ENCODE measurements at places on chromosomes 13 and 19.

GRCh38 chr19:33462112-33462791, 59.3 kb downstream of the PEPD start:
- peak; percentile 4 for DNase-seq

GRCh38 chr13:44732503-44733098, 156.5 kb upstream of the TSC22D1 start:
- no peak for DNase-seq

GRCh38 chr19:48806818-48807589, 3.8 kb downstream of the BCAT2 start:
- no peak for DNase-seq

DNA sequence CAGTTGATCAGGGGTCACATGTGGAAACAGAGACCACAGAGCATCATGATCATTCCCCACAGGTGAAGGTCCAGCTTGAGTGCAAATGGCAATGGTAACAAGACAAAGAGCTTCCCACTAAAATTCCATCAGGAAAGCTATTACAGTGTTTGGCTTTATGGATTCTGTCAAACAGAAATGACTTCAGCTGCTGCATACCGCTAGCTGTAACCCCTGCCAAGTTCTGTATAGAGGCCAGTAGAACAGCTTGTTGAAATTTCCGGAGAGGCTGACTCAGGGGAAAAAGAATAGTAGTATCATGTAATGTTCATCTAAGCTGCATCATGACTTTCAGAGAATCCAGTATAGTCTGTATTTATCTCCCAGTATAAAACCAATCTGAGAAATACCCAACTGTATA, 1704.7 kb downstream of the SLITRK5 start:
- DNase-seq: no peak

DNA sequence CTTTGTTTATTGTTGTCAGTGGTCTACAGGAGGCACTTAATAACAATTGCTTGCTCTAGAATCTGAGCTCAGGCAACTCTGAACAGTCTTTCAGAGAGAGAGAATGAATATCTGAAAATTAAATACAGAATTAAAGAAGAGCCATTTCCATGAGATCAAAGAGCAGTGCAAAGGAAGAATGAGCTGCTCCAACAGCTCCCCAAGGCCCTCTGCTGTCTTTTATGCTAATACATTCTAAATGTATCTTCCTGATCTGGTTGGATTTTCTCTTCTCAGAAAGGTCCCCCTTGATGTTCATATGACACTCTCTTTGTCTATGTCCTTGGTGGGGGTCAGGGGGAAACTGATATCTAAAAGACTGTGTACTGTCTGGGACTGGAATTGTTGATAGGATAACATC, 1029.6 kb downstream of the PCDH9 start:
- no peak for DNase-seq

- DNase-seq: peak; percentile 83
Measured at GRCh38 chr13:36420437-36420891, 11.8 kb upstream of the CCNA1 start.
